Activated T-cell treated with anti-CD3 and anti-CD28 coated beads, Interleukin-2, amount 50 U/mL, for 72 hours (primary cell): ENCODE measurements at places on chromosomes 7 and 10.

DNA sequence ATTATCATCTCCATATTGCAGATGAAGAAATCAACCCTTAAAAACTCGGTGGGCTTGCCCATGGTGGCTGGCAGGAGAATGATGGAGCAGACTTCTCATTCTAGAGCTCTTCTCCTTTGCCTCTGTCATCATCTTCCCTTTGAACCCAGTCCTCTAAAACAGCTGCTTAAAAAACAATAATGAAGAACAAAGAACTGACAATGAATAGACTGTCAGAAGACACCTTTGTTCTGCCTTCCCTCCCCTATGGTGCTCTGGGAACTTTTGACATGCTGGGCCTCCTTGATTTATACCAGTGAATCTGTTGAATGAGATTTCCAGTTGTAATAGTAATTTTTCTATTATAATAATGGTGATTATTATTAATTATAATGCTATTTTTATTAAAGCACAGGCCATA lies 103.0 kb downstream of the SORCS3 start:
- no peak for DNase-seq

- no peak for DNase-seq
These were observed 40.6 kb upstream of the MAGI2 start for GRCh38 chr7:79494046-79494445.

DNA sequence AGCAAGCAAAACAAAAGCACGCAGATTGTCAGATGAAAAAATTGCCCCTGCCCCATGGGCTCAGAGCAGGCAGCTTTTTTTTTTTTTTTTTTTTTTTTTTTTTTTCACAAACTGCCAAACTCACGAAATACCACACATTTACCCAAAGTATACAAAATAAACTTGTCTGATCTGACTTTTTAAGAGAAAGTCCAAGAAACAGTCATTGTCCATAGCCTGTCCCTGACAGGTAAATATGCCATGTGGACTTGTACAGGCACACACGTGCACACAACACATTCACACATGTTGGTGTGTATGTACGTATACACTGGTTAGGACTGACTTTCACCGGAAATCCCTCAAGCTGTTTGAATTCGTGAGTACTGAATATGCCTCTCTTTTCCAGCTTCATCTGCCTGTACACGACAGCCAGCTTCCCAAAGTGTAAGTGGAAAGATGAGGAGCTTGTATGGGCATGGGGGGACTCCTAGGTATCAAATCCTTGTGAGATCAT lies 929 bp upstream of the HGF start:
- DNase-seq: no peak

DNA sequence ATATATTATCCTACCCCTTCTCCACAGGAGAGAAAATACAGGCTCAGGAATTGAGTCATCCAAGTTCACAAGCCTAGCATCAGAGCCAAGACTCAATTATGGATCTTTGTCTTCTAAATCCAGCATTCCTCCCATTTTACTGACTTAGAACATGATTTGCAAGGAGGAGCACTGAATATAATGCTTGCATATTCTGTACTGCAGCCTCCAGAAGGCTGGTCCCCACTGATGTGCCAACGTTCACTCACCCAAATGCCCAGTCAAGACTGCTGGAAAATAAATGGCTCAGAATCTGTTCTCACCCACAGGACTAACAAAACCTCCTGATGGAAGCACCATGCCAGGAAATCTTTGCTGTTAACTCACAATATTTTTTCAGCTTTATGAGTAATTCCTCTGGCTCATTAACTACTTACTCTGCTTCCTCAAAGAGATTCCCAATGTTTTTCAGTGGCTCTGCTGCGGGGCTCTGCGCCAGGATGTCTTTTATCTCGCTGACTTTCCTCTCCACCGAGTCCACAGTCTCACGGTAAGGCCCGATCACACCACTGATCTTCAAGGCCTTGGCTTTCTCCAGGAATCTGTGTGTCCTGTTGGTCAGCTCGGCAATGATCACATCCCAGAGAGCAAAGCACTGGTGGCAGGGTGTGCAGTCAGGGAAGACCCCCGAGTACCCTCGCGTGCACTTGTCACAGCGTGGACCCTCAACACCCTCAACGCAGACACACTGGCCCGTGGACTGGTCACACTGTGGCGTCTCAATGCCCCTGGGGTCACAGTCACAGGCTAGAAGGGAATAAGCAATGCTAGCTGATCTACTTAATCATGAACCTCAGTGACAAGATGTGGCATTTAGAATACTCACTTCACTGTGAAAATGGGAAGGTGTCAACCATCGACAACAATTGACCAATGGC lies 48.8 kb downstream of the DLD start:
- DNase-seq: no peak

GRCh38 chr10:77386838-77387237 lies 250.8 kb downstream of the KCNMA1 start:
- no peak for DNase-seq

- no peak for DNase-seq
These were observed 106.1 kb downstream of the CTBP2 start for GRCh38 chr10:125054216-125054615.

GRCh38 chr7:112414855-112415490 lies 35.3 kb upstream of the IFRD1 start:
- DNase-seq: no peak

- DNase-seq: no peak
These were observed 3.7 kb upstream of the MCU start for GRCh38 chr10:72688208-72688651.

DNA sequence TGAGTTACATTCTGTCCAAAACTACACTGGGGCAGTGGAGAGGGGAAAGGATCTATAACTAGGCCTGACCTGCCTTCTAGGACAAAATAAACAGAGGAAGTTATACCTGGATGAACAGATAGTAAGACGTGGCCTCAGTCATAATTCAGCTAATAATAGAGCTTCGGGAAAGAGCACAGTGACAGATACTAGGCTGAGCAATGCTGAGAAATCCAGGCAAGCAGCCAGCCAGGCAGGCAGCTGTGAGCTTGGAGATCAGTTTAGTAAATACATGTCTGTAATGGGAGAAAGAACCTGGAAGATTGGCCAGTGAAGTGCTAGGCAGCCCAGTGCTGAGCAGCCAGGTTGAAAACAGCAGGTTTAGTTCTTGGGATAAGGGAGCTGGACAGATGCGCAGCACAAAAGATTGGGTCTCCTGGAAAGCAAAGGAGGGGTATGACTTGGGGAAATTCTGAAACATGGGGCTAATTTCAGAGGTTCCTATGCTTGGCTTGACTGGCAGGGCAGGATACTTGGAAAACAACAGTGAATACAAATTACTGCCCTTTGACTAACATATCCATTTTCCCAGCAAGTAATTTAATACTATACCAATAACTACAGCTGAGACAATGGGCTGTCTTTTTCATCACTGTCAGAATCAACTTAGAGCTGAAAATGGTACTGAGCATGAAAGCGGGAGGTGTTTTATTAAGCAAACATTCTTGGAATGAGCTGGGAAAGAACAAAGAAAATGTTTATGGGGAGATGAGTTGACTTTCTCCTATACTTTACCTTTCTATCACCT lies 140.8 kb downstream of the DGKB start:
- no peak for DNase-seq

DNA sequence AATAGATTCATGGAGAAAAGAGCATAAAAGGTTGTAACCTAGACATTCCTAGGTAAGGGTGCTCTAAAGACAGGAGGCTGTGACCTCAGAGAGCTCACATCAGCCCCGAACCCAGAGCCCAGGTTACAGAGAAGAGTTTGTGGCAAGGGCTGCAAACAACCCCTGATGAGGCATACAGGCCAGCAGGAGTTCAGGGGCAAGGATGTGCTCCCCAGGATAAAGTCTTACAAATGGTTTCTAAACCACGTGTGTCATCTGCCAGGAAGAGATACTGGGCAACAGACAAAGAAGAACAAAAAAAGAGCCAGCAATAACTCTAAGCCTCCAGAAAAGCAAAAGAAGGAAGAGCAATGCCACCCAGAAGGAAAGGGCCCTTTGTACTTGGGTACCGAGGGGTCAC lies 27.7 kb downstream of the NCAPG2 start:
- DNase-seq: no peak

DNA sequence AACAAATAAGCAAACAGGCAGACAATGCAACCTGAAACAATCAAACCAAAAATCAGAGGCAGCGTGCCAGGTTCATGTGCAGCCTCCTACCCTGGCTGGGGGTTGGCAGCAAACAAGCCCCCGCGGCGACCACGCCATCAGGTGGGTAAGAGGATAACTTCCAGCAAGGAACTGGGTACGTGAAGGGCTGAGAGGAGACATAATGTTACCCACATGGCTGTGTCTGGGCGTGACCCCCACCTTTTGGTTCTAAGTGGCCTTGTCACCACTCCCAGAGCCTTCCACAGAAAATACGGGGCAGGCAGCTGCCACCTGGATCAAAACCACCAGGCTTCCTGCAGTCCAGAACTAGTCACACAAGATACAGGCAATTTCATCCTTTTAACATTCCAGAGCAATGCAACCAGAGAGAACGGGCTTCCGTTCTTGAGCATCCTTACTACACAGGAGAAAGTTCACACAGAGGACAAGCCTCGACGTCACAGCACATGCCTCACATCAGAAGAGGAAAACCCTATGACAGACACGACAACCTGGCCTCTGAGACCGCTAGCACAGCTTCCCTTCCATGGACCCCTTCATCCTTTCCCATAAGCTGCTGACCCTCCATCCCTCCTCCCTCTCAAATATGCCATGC lies 171.0 kb downstream of the GRID1 start:
- no peak for DNase-seq

DNA sequence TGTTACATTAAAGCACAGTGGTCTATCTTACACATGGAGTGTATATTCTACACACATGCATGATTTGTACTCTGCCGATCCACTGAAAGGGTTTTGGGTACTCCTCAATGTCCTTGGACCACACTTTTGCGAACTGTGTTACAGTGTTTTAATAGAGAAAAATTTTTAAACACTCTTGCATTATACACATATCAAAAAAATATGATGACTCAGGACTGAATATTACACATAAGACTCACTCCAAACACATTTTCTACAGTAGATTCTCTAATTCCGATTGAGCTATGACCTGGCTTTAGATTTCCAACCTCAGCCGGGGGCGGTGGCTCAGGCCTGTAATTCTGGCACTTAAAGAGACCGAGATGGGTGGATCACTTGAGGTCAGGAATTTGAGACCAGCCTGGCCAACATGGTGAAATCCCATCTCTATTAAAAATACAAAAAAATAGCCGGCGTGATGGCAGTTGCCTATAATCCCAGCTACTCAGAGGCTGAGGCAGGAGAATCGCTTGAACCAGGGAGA lies 222.4 kb downstream of the CACNA2D1 start:
- DNase-seq: no peak

GRCh38 chr7:36626111-36626510 lies 98.2 kb downstream of the AOAH start:
- no peak for DNase-seq

DNA sequence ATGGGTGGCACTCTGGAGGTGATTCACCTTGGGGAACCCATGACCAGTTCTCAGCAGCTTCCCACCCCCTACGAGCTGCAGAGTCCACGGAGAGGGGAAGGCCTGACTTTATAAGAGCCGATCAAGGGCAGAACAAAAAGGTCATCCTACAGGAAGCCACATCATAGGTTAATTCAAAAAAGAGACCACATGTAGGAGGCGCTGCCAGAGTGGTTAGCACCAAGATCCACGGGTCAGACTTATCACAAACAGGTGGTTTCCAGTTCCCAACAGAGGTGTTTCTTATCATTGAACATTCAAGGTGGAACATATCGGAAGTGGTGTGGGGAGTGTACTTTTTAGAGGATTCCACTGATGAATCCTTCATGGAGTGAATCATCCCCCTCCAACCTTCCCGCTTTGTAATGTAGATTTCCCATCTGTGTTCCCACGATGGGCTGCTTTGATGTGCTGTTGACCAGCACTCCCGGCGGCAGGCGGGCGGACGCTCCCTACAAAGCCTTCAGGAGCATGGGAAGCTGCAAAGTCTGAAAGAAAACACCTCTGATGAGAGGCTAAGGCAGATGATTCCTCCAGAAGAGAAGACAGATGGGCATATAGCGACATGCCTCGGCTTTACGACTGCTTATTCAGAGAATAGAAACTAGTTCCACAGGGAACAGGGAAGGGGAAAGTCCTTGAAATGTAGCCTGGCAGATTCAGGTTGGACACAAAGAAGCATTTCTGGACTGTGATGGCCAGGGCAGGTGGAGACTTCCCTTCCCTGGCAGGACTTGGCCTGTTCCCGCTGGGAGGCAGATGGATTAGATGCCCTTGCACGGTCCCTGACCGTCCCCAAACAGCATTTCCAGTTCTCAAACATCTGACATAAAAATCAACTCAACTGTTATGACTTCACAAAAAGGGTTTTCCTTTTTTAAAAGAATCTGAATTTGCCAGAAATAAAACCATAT lies 66.5 kb downstream of the AFAP1L2 start:
- peak; percentile 42 for DNase-seq

DNA sequence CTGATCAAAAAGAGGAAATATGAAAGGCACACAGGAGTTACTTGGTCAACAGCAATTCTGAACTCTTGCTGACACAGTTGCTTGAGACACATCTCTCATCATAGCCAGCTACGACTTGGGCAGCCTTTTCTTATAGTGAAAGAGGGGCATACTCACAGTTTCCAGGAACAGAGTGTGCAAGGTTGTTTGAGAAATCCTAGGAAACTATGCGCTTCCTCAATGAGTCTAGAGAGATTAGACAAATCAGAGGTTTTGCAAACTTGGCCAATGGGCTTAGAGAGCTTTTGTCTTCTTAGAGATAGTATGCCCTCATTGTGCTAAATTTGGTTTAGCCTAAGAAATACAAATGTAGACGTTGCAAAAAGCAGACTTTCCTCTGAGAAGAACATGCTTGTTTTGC lies 370.4 kb downstream of the HGF start:
- DNase-seq: no peak

DNA sequence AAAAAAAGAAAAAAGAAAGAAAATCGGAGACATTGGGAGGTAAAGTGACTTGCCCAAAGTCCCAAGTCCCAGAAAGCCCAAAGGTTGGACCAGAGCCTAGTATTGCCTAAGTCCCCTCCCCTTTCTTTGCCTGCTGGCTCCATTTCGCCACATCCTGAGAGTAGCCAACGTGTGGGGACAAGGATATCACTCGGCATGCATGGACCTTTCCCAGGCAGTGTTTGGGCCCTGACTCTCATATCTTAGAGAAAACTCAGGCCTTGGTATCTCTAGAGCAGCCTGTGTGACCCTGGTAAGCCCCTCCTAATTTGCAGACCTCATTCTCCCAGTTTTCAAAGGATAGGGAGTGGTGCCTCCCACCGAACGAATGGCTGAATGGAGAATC lies 294.2 kb upstream of the ZMIZ1 start:
- no peak for DNase-seq

GRCh38 chr7:15816835-15817426 lies 130.4 kb upstream of the MEOX2 start:
- no peak for DNase-seq

DNA sequence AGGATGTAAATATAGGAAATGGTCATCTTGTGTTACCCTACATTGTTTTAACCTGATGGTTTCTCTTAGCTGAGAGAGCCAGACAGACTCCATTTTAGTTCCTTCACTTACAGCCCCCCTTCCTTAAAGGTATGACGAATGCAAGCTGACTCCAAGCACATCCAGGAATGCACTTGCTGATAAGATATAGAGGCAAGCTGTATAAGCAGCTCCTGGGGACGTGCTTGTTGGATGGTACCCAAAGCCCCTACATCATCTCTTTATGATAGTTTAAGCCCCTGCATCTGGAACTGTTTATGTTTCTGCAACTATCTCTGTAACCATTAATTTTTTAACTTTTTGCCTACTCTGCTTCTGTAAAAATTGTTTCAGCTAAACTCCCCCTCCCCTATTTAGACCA lies 41.7 kb downstream of the ZNF25 start:
- DNase-seq: no peak

- no peak for DNase-seq
These were observed 688.1 kb downstream of the LRMDA start for GRCh38 chr10:76119515-76119914.

GRCh38 chr10:79088176-79088575 lies 19.4 kb downstream of the ZMIZ1 start:
- no peak for DNase-seq
